Activated naive CD8-positive, alpha-beta T cell treated with anti-CD3 and anti-CD28 coated beads, Interleukin-2, amount 50 U/mL, for 24 hours (primary cell): ENCODE measurements at places on chromosomes 7 and 10.

GRCh38 chr10:63005246-63005645, 127.9 kb upstream of the NRBF2 start:
- no peak for DNase-seq

- DNase-seq = no peak
Observed at GRCh38 chr7:91043924-91044645, 220.1 kb upstream of the FZD1 start.

DNA sequence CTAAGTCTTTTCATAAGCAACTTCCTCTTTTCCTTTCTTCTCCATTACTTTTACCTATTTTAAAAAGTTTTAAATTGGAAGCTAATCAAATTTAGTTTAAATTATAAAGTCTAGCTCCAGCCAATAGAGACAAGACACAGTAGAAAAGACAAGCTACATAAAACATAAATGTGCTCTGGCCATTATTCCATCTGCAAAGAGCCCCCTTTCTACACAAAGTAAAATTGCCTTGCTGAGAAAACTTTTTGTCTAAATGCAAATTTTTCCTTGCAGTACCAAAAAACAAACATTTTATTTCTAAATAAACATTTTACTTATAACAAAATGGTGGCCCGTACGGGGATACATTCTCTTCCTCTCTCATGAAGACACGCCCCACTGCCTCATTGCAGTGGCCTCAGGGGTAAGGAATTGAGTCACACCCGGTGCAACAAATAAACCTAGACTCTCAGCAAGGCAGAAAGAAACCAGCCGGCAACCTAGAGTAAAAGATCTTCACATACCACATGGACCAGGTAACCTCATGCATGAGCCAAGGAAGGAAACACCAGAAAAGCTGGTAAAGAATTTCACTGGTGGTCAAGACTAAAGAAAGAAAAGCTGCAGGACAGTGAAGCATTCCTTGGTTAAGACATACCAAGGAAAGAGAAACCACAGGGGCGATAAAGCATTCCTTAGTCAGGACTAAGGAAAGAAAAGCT, 71.6 kb upstream of the ZNF746 start:
- no peak for DNase-seq

DNA sequence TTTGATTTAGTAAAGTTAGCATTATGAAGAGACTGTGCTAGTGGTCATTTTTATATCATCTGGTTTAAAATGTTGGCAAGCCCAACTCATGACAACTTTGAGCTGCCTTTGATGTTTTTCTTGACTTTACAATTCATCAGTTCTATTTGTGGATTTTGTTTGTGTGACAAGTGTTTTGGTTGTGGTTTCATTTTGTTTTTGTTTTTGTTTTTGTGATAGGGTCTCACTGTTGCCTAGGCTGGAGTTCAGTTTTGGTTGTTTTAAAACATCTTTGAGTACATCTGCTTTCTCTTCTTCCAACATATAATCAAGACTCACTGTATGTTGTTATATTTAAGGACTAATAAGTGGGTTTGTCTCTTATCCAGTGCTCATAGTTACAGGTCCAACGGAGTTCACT, 17.6 kb upstream of the SFR1 start:
- DNase-seq = no peak

DNA sequence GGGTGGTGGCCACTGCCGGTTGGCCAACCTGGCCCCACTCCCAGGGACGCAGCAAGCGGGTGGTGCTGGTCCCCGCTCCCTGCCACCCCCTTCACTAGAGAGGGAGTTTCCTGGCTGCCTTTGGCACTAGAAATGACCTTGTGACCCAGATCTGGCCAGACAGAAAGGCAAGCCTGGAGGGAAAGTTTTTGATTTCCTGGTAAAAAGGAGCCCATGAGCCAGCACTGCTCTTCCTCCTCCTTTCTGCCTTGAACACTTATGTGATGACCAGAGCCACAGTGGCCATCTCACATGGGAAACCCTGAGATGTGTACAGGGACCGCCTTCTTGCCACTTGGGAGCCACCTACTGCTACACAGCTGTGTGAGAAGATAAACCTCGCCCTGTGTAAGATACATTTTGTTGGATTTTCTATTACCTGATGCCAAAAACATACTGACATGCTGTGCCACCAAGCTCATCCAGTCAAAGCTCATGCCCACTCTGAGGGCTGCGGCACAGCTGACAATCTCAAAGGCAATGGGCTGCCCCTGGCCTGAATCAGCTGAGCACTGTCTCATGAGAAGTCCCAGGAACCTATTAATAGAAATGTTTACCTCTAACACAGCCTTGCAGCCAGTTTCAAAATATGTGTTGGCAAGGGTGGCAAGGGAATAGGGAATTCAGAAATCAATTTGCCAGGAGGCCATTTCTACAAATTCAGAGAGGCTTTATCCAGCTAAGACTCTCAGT, 94.0 kb downstream of the CYTH3 start:
- no peak for DNase-seq

- no peak for DNase-seq
Observed at GRCh38 chr10:33034931-33035330, 76.9 kb upstream of the ITGB1 start.

DNA sequence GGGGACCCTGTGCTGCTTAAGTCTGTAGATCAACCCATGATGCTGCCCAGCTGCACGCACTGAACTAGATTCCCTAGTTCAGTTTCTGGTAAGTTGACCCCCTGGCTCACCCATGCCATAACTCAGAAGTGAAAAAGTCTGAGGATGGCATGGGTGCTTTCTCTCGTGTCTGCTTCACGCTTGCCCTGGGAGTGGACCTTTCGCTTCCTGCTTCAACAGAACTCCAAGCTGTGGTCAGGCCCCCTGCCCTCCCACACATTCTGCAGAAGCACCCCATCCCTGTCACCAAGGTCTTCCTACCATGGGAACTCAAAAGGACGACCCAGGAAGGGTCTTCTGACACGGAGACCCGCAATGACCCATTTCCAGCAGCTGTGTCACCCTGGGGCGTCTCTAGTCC, 39.9 kb downstream of the LRRC18 start:
- DNase-seq = no peak

DNA sequence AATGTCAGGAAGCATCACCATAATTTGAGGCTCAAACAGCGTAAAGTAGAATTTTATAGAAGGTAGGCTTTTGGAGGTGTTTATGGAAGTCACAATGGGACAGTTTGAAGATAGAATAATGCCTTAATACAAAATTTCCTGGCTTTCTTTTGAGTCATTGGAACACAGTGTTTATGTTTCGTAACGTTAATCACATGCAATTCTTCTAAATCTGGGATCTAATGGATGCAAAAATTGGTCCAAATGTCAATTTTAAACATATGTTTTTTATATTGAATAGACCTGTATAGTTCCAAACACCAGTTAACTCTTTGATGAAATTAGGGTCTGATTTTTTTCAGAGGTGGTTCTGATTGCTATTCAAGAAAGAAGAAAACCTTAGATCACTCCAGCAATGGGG, 86.5 kb upstream of the HPS1 start:
- no peak for DNase-seq

GRCh38 chr10:77045085-77045484, 592.5 kb downstream of the KCNMA1 start:
- DNase-seq = no peak

GRCh38 chr7:93364806-93365205, 132.6 kb downstream of the VPS50 start:
- no peak for DNase-seq

DNA sequence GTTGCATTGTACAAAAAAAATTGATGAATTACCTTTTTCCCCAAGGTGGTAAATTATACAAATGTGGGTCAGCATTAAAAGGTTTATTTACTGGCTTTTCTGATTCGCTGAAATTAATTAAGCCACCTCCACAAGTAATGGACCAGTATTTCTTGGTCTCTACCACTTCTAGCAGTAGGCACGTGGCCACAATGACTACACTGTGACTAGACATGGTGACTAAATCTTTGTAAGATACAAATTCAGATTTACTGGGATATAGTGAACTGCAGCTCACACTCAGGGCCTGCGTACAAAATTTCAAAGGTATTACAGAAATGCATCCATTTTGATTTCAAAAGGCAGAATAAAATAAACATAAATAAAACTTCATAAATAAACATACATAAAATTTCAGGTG, 10.9 kb downstream of the HPSE2 start:
- no peak for DNase-seq

- DNase-seq = no peak
Observed at GRCh38 chr7:27942711-27943110, 202.7 kb downstream of the TAX1BP1 start.

- no peak for DNase-seq
Observed at GRCh38 chr10:112769611-112770370, 180.3 kb upstream of the TCF7L2 start.

- no peak for DNase-seq
Observed at GRCh38 chr7:118858651-118859149, 634.2 kb downstream of the ANKRD7 start.

DNA sequence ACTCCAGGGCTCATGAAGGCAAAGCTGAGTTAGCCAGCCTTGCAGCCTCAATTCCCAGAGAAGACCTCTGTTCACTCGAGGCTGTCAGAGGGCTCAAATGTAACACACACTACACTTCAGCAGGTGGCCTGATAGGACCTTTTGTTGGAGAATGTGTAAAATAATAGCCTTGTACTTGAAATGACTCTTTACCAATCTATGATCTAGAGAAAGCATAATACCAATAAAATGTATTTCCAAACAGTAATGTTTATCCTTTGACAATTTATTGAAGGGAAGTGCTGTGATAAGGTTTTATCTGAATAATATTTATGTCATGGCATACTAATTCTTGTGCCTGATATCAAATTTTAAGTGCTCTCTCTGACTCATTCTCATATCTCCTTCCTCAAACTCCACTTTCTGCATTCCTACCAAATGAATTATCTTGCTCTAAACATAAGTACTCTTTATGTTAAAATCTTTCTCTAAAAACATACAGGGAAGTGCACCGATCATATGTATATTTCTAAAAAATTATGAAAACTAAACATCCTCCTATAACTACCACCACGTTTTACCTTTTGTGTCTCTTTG, 20.9 kb downstream of the CYP3A7 start:
- DNase-seq = no peak

DNA sequence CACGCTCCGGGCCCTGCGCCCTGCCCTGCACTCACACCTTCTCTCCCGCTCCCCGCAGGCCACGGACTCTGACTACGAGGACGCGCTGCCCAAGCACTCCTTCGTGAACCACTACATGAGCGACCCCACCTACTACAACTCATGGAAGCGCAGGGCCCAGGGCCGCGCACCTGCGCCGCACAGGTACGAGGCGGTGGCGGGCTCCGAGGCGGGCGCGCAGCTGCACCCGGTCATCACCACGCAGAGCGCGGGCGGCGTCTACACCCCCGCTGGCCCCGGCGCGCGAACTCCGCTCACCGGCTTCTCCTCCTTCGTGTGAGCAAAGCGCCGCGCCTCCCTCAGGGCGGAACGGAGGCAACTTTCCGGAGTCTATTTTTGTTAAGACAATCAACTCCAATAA, 417.0 kb upstream of the FOXK1 start:
- DNase-seq = no peak

DNA sequence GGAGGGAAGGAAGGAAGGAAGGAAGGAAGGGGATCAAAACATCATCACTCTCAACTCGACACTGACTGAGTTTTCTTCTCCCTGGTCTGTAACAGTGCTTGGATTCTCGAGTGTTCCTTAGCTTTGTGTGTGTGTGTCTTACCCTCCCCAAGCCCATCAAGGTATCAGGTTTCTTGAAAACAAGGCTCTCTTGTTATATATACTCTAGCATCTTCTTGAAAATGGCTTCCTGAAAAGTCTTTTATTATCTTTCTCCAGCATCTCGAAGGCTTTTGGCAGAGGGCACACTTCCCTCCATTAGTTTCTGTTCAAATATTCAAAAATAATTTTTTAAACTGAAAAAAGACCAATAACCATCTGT, 13.4 kb downstream of the SERPINE1 start:
- no peak for DNase-seq

DNA sequence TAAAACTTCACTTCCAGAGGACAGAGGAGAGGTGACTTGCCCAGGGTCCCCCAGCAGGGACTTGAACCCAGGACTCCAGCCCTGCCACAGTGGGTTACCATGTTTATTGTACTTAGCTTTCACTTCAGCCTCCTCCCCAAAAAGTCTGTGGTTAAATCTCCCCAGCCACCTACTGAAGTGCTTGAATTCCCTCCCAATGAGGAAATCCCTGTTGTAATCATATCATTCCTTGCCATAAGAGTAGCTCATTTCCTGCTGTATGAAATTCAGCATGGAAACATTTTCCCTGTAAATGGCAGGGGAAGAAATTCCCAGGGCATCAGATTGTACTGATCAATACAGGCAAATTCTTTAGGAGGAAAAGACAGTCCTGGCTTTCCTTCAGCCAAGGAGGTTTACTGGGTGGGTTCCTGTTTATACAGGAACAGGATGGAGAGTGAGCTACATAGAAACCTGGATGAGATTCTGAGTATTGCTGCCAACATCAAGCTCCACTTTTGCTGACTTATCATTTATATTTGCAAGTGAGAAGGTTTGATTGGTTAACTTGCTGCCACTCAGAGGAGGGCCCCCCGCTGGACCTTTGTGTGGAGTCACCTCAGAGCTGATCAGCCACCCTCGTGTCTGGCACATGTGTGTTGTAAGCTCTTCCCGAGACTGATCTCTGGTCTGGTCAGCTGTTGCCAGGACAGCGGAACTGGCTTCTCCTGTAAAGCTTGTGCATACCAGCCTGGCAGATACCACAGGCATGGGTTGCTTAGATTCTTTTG, 16.4 kb upstream of the PDZD8 start:
- DNase-seq = no peak

GRCh38 chr7:31782411-31782991, 95.5 kb downstream of the PPP1R17 start:
- DNase-seq = no peak

DNA sequence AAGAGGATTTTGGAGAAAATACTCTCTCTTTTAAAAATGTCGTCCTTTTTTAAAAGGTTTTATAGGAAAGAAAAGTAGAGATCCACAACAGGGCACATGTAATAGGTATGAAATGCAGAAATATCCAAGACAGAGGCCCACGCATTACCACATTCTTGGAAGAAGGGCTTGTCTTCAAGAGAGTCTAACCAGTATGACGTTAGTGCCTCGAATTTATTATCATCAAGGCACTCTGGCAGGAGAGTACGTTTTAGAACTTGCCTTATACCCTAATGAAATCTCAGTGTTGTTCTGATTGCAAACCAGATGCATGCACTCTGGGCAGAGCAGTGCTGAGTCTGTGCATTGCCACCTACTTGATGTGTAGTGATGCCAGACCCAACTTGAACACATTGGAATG, 342.6 kb upstream of the NFE2L3 start:
- no peak for DNase-seq

GRCh38 chr7:101814081-101814990, 3.1 kb upstream of the CUX1 start:
- DNase-seq = peak; percentile 72

DNA sequence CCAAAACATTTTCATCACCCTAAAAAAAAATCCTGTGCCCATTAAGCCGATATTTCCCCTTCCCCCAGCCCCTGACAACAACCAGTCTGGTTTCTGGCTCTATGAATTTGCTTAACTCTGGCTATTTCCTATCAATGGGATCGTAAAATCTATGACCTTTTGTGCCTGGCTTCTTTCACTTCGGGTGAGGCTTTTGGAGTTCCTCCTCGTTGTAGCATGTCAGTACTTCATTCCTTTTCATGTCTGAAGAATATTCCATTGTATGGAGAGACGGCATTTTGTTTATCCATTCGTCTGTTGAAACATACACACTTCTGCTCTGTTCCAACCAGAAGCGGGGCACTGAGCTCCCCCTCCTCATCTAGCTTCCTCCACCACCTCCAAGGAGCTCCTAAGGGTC, 29.5 kb downstream of the TACC2 start:
- DNase-seq = no peak

GRCh38 chr10:32239769-32240168, 107.2 kb downstream of the EPC1 start:
- no peak for DNase-seq

- no peak for DNase-seq
Observed at GRCh38 chr10:89556600-89556999, 21.2 kb upstream of the SLC16A12 start.
